ENCODE measurements at places on chromosomes 5 and 9.

DNA sequence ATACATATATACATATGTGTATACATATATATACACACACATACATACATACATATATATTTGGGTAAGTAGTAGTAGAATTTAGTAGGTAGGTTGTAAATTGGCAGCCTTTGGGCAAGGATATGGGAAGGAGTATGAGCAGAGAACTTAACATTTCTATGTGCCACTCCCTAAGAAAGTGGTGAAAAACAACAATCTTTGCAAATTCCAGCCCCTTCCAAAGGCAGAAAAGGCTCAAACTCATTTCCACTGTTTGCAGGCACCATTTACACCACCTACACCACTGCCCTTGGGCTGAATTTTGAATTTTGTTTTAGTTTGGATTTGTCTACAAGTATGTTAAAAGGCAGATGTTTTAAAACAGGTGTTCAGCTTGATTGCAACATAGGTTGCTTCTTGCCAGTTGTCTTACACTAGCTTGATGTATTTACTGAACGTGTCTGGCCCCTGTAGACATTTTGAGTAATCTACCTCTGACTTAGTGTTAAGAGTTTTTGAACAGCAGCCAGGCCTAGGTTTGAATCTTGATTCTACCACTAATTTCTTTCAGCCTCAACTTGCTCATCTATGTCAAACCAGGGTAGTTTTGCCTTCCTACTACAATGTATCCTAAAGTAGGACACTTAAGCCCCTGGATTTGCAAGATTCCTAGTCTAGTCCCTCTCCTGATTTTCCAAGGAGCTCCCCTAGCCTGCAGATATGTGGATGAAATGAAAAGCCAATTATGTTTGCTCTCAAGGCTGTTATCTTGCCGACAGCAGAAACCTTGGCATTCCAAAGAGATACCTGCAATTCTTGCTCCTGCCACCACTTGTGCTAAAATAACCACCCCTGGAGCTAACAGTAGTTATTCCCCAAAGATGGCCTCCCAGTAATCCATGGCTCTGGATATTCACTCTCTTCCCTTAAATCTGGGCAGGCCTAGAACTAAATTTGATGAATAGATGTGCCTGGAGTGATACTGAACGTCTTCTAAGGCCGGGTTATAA, 156.2 kb upstream of the SLC44A1 start:
- no peak for DNase-seq

- DNase-seq, result no peak
These were observed 12.6 kb upstream of the TNIP1 start for GRCh38 chr5:151093476-151093889.

- DNase-seq, result no peak
These were observed 7.1 kb upstream of the DMXL1 start for GRCh38 chr5:119063579-119064379.

GRCh38 chr5:92922231-92922967, 658.6 kb downstream of the NR2F1-AS1 start:
- no peak for DNase-seq

DNA sequence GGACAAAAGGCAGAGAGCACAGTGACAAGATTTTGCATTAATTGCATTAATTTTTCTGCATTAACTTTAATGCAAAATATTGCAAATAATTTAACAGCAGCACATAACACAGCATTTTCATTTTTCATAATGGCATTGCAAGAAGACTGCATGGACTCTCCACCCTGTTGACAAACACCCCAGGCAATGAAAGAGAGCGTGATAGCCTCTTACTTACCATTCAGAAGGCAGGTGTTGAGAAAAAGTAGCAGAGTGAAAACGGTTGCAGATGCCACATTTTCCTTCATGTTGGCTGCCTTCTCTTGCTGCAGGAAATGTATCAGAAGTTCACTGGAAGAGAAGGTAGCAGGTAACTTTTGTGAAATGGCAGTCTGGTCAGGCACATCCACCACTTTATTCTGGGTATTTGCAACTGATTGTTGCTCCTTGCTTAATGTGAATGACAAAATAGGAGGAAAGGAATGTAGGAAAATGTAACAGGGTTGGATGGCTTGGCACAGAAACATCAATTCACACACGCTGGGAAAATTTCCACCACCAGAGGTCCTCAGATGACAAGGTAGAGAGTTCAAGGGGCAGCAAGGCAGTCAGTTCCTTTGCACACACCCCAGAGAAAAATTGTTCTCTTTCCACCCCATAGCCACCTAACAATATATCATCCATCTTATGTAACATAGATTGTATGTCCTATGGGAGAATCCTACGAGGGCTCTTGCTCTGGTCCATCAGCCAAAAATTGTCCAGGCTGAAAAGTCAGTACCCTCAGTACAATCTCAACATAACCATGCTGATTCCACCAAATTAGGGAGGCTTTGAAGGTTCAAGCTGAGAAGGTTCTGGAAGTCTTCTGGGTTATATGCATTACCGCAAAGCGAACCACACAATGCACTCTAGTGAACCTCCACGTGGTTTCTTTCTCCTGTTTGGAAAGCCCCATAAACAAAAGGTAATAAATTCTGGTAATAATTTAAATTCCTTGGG, 41.9 kb upstream of the AGXT2 start:
- no peak for DNase-seq
